ENCODE measurements at places on chromosomes 12 and 14.

- no peak for DNase-seq
Measured at GRCh38 chr14:34364201-34364600, 97.8 kb downstream of the SPTSSA start.

- no peak for DNase-seq
Measured at GRCh38 chr12:109875572-109876131, 4.7 kb downstream of the GLTP start.

GRCh38 chr12:106304001-106304421 lies 1.5 kb downstream of the TCP11L2 start:
- DNase-seq, result no peak

GRCh38 chr12:94220804-94221203 lies 72.4 kb downstream of the PLXNC1 start:
- DNase-seq, result no peak

GRCh38 chr12:99137124-99137855 lies 492.2 kb downstream of the APAF1 start:
- DNase-seq, result no peak

DNA sequence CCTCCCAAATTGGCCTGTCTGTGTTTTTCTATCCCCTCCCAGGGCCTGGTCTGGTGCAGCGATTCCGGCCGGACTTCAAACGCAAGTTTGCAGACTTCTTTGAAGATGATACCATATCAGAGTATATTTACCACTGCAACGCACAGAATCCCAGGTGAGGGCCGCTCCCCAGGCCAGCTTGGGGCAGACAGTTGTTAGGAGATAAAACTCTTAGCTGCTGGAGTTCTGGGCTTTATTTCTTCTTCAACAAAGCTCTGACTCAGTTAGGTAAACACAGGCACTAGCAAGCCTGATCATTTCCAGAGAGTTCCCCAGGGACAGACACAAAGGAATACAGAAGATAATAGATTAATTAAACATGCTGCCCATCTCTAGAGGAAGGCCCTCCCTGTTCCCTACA lies 8.3 kb downstream of the ABHD4 start:
- DNase-seq, result no peak

- no peak for DNase-seq
Measured at GRCh38 chr12:26846416-26846815, 13.4 kb upstream of the ITPR2 start.

DNA sequence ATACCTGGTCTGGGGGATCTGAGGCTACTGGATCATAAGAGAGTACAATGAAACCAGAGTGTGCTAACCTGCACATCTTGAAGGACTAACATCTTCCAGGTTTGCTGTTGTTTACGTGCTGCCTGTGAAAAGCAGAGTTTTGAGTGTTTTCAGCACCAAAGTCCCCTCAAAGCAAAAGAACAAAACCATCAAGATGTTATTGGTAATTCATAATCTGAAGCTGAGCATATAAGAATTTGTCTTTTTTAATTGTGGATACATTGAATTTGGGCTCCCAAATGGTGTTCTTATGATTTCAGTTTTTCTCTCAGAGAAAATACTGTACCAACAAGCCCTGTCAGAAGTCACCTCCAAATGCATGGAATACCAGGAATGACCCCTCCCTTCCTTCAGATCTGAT lies 110.2 kb downstream of the BTG1 start:
- no peak for DNase-seq

GRCh38 chr12:98406378-98406777 lies 109.0 kb upstream of the TMPO start:
- no peak for DNase-seq

DNA sequence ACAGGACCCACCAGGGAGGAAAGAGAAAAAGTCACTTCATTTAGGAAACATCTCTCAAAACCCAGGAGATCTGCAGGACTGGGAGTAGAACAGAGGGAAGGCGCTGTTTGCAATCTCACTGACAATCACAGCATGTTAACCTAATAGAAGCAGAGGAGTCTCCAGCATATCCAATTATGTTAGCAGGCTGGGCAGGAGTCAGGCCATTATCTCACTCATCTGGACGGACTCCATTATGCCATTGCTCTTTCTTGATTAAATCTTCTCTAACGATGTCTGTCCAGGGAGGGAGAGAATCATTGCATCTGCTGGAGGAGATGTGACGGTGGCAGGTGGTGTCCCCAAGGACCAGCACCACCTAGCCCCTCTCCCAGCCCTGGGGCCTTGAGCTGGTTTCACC lies 203.8 kb upstream of the SFSWAP start:
- DNase-seq, result no peak

DNA sequence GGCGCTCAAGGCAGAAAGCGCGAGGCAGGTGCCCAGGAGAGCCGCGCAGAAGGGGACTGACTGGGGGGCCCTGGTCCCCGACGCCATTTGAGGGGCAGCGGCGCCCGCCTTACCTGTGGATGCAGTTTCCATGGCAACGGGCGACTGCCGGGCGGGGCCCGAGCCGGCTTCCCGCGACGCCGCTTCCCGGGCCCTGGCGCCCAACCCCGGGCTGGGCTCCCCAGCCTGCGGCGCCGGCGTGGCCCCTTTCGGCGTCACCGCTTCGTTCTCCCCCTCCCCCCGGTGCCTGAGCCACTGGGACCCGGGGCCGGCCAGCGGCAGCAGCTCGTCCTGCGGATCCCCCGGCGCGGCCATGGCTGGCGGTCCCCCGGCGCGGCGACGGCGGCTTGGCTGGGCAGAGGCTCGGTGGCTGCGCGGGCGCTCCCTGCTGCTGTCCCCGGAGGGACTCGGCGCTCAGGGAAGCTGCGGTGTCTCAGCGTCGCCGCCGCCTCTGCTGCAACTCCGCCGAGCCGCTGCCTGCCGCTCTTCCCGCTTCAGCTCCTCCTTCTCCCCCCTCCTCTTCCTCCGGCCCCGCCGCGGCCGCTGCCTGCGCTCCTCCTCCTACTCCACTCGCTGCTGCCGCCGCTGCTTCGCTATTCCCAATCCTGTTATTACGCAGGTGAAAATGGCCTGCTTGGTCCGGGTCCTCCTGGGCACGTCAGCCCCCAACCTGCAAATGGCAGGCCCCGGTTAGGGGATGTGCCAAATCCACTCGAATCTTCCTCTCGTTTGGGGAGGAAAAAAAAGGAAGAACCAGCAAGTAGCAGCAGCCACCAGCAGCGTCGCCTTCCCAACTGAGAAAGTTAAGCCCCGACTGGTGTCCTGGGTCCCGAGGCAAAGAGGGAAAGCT lies at the start of gene RTN1:
Gene RTN1 (minus strand): TSS at position 500 of the 889 bp plus-strand sequence. CDS start 146 bp downstream, at position 354.
- DNase-seq, result no peak

DNA sequence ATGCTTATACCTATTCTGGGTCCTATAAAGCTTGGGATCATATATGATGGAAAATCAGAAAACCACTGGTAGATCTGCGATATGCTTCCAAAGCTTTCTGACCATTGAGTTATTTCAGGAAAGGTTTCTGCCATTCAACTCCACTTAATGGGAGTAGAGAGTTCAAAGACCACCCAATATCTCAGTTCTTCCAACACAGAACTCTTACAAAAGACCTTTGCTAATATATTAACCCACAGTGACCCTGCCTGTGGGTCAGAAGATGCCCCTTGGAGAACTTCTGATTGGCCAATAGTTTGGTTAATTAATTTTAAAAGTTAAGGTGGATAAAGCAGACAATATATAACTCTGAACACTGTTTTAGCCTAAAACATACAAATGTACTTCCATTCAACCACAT lies 213.0 kb downstream of the IPO8 start:
- no peak for DNase-seq
